ACHN (cell line): ENCODE measurements at places on chromosomes 5 and 9.

- peak; percentile 66 for DNase-seq
These were observed 18.4 kb upstream of the F2RL2 start for GRCh38 chr5:76641514-76642120.

DNA sequence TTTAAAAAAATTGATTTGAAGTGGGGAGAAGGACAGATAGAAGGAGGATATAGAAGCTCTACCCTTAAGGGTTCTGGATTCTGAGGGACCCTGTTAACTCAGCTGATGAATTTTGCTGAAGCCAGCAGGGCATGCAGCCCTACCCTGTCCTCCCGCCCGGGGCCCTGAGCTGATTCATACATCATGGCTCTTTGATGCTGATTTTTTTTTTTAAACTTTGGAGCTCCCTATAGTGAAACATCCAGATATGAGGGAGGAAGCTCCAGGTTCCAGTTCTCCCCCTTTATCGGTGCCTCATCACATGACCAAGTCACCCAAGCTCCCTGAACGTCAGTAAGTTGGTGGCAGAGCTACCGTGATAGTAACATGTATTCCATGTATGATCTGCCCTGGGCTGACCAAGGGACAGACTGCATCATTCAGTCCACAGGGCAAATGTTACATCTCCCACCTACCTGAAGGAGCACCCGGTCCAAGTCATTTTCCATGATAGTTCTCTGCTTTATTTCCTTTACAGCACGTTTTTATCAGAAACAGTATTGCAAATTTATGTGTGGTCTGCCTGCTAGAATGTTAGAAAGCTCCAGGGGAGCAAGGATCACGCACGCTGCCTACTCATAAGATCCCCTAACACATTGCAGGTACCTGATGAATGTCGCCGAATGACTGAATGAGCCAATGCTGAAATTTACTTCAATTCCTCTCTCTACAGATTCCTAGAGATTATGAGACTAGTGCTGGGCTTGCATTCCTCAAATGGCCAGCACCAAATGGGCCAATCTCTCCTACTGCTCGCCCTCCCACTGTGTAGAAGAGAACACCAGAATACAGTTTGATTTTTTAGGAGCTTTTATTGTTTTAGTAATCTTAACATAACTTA lies 25.9 kb downstream of the SPARC start:
- DNase-seq: peak; percentile 23

GRCh38 chr5:124909734-124910133 lies 163.3 kb upstream of the ZNF608 start:
- no peak for DNase-seq

DNA sequence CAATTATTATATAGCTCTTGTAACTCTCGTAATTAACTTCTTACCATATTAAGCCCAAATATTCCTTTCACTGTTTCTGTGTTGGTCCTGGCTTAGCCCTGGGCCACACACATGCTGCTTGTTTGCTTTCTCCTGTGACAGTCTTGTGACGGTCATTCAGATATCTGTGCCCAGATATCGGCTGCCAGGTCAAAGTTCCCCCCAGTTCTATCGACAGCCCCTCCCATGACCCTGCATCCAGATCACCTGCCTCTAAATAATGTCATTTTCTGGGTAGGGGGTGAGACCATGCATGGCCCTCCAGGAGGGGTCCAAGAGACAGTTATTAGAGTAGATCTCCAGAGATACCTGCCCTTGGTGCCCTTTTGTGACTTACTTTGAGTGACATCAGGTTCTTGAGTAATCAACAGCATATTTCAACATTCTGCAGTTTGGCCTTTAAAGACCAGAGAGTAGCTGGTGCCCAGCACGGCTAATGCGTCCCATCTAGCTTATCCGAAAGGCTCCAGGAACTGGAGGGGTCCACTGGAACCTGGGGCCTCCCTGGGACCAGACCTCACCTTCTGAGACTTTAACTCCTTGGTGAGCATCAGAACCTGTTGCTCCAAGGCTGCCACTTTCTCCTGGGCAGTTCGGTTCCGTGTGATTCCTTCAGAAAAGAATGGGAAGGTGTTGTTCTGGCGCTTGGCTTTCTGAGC lies 26.9 kb downstream of the TBC1D2 start:
- DNase-seq: no peak

GRCh38 chr5:132475497-132475882 lies 15.1 kb downstream of the IRF1 start:
- no peak for DNase-seq

DNA sequence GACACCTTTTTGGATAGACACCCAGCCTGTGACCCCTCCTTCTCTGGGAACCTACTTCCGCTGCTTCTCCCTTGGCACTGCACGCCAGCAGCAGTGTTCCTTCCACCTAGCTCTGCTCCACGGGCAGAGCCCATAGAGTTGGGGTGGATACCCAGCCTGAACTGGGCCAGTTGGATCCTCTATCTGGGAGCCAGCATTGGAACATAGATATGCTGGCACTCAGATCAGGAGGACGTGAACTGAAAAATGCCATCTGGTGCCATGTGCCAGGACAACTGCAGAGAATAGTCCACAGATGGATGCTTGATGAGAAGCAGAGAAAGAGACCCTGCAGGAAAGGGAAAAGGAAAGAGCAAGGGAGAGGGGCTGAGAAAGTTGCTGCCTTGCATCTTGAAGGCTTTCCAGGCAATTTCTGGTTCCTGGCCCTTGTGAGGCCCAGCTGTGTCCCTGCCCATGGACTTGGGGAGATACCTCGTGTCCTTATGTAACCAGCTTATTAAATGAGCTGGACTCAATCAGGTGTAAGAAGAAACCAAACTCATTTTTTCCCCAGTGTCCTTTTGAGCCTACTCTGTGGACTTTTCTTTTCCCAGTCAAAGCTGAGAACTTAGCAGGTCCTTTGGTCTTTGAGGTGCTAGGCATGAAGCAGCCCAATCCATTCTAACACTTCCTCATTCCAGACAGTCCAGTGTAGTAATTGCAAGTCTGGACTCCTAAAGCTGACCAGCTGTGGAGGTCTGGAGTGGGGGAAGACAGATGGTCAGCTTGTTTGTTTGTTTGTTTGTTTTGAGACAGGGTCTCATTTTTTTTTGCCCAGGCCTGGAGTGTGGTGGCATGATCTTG lies 39.1 kb downstream of the ANGPTL2 start:
- no peak for DNase-seq

DNA sequence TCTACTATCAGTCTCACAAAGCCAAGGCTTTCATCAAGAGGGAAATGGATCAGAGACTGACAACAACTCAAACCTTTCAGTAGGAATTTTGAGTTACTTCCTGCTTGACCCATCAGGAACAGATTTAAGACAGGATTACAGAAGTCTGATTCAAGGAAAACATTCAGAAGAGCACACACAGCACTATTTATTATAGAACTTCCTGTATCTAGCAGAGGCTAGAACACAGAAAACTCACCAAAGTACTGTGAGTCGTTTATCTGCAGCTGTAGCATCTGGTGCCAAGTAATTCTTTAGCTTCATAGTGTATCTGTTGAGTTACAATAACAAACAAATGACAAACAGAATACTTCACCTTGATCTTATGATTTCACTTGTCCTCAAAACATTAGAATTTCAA lies 13.8 kb downstream of the LEAP2 start:
- DNase-seq: no peak

DNA sequence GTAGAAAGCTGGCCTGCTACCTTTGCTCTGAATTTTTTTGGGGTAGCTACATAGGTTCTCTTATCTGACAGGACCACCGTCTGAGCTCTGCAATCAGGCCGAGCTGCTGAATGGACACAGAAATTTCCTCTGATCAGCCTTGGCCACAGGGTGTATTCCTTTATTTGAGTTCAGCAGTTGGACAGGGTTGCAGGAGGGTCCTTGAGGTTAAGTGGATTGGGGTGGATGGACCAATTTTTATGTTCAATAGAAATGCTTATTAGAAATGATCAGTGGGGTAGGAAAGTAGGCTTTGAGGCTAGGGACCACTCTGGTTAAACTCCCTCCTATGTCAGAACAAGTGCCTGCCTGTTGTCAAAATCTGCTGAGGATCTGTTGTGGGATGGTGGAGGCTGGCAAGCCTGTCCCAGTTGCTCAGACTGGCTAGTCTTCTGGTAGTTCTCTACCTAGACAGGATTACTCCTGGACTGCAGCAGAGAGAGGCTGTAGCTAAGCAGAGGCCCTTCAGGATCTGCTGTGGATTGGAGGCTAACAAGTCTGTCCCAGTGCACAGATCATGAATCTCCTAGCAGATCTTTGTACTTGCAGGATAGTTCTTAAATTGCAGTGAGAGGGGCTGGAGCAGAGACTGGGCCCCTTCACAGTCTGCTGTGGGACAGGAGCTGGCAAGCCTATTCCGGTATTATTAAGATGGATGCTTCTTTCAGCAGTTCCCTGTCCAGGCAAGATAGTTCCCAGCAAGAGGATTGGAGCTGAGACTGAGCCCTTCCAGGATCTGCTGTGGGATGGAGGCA lies 18.0 kb downstream of the XRCC4 start:
- no peak for DNase-seq

GRCh38 chr9:90505695-90506094 lies 136.9 kb downstream of the DIRAS2 start:
- no peak for DNase-seq

- no peak for DNase-seq
These were observed 6.8 kb upstream of the ENTPD8 start for GRCh38 chr9:137447722-137448601.

DNA sequence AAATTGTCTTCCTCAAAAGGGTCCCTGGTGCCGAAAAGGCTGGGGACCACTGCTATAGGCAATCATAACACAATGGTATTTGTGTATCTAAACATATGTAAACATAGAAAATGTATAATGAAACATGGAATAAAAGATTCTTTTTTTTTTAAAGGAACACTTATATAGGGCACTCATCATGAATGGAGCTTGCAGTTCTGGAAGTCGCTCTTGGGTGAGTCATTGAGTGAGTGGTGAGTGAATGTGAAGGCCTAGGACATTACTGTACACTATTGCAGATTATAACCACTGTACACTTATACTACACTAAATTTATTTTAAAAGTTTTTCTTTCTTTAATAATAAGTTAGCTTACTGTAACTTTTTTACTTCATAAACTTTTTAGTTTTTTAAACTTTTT lies 176.4 kb downstream of the ARRDC3 start:
- DNase-seq: peak; percentile 10

GRCh38 chr5:150661821-150662596 lies 958 bp downstream of the MYOZ3 start:
- no peak for DNase-seq

DNA sequence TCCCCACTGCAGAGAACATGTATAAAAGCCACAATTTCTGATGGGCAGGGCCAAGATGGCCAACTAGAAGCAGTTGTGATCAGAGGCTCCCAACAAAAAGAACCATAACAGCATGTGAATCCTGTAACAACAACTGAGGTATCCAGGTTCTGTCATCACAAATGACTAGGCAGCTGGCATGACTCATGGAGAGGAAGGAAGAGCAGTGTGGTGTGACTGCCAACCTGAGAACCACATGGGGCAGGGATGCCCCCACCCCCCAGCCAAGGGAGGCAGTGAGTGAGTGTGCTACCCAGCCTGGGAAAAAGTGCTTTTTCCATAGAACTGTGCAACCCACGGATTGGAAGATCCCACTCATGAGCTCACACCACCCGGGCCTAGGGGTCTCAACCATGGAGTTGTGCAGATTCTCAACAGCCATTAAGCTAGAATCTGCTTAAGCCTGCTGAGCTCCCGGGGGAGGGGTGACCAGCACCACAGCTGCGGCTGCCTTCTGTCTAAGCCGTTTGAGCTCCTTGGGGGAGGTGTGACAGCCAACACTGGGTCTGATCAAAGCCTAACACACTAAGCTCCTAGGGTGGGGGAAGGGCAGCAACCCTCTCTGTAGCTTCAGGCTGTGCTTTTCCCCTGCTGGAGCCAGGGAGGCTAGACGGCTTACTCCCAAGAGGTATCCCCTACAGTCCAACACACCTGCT lies 80.1 kb upstream of the DMAC1 start:
- peak; percentile 39 for DNase-seq

DNA sequence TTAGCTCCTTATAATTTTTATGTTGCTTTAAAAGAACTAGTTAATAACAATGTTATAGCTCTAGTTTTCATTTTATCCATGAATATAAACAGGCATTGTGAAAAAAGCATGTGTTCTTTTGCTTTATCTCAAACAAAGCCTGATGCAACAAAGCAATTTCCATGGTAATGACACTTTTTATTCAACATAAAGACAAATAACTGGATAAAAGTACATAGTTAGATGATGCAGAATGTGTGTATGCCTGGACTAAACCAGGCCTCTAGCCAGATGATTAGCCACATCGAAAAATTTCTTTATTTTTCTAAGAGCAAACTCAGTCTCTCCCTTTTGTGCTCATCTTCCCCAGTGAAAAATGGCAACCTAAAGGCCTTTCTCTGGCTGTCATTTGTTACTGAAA lies 125.6 kb upstream of the TARS1 start:
- no peak for DNase-seq

- no peak for DNase-seq
These were observed 20.3 kb upstream of the ABCA1 start for GRCh38 chr9:104948277-104948676.

GRCh38 chr9:117266855-117267497 lies 147.9 kb downstream of the ASTN2 start:
- DNase-seq: no peak

DNA sequence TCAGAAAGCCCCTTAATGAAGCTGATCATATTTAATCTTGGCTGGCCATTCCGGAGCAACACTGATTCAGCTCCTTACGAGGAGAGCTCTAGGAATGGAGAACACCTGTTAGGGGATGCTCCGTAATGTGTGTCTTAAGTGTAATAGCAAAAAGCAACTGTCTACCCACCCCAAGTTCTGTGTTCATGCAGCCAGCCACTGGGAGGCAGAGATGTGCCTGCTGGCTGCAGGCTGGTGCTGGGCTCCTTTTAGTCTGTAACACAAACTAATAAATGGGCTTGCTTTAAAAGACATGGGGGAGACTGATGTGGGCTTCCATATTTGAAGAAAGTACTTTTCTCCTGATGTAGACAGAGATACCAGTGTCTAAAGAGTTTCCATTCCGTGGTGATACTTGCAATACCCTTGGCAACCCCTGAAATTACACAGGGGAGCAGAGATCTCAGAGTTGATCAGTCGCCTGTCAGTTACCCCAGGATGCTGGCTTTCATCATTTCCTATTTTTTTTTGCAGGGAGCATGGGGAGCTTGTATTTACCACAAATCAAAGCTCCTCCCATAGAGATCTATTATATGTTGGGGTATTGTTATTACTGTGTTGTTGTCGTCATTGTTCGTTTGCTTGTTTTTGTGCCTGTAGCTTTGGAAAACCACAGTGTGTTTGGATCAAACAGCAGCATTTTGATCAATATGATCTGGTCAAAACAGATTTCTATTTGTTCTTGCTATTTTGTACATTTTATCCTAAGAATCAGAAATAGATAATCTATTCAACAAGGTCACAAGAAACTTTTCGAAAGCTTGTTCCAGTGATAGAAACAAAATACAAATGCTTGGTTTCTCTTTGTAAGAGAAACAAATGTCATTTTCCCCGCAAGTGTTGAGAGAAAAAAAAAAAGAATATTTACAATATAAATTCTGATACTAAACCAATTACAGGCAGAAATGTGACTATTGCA lies 65.8 kb downstream of the MTX3 start:
- peak; percentile 11 for DNase-seq

- no peak for DNase-seq
These were observed 7.8 kb downstream of the LPAR1 start for GRCh38 chr9:111030492-111030891.
